ENCODE measurements at places on chromosomes 6 and 20.

GRCh38 chr20:25324412-25324811 lies 66.2 kb downstream of the ABHD12 start:
- no peak for DNase-seq

DNA sequence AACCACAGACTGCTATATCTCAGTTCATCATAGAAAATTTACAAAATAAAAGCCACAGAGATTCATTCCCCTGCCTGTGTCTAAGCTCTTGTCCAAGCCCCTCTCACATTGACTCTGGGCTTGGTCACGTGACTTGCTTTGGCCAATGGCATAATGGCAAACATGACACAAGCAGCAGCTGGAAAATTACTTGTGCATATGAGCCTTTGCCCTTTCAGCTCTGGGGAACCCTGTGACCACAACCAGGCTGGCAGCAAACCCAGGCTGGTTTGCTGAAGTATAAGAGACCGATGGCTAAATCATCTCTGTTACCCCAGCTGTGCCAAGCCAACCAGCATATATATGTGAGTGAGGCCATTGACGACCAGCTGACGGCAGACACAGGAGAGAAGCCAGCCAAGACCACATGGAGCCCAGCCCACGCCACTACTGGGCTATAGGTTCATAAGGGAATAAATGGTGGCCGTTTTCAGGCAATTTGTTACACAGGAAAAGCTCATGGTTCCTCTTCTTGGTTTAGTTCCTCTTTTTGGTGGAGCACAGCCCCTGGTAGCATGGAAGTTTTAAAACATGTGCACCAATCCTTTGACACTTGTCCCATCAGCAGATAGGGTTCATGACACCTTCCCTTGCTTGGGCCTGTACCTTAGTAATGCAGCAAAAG lies 31.8 kb upstream of the RSPO4 start:
- no peak for DNase-seq

- no peak for DNase-seq
Measured at GRCh38 chr6:77450924-77451323, 12.4 kb downstream of the HTR1B start.

DNA sequence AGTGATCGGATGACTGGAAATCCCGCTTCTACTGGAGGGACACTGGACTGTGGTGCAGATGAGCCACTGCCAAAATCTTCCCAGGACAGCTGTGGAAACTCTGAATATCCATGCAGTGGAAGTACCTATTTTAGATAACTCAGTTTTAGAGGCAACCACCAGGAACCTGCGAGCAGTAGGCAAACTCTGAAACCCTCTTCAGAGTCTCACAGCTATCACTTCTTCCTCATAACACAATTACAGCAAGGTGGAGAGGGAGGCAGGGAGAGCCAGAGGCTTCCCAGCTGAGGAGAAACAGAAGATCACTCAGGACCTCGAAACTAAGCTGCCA lies 322.8 kb upstream of the NT5E start:
- DNase-seq, result no peak

GRCh38 chr6:37731888-37732287 lies 34.2 kb upstream of the MDGA1 start:
- no peak for DNase-seq

DNA sequence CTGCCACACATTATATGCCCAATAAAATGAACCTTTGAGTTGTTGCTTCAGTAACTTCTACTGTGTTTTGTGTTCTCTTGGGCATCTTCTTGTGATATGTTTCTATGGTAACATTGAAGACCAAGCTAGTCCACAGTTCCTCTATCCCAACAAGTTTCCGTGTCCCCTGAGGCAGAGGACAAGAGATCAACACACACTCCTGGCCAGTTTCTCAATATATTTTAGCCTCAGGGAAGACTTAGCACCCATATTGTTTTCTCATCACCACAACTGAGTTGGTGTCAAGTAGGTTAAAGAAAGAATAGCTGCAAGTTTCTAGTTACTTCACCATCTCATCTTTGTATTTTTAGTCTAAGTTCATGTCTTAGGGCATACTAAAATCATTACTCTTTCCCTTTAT lies 277.5 kb downstream of the UST start:
- DNase-seq, result no peak

DNA sequence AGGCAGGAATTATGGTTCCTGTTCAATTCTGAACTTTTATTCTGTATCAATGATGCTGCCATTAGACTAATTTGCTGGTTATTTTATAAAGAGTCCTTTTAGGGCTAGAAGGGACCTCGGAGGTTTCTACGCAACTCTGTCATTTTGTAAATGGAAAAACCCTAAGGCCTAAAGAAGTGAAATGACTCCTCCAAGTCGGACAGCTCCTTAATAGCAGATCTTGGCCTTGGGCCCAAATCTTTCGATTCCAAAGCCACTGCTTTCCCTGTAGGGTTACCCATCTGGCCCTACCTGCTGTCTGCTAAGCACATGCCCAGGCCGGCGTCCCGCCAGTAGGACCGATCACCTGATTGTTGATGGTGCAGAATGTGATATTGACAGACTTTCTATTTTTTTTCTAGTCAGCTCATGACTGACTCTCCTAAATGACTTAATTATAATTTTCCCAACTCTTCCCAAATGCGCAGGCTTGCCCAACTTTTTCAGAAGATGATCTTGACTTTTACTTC lies 40.2 kb downstream of the PLEKHG1 start:
- DNase-seq, result no peak

DNA sequence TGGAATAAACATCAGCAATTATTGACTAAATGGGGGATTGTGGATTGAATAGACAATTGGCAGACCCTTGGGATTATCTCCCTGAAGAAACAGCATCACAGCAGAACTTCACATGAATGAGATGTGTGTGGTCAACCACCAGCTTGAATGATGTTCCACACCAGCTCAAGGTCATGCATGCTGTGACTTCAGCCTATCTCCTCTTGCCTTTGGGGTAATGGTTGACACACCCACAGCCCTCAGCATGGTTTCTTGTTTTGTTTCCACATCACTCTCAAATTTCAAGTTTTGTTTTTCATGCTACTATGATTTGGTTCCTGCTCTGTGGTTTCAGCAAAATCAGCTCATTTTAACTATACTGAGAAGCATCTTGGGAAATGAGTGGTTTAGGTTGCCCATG lies 94.3 kb downstream of the PAK5 start:
- DNase-seq, result no peak

DNA sequence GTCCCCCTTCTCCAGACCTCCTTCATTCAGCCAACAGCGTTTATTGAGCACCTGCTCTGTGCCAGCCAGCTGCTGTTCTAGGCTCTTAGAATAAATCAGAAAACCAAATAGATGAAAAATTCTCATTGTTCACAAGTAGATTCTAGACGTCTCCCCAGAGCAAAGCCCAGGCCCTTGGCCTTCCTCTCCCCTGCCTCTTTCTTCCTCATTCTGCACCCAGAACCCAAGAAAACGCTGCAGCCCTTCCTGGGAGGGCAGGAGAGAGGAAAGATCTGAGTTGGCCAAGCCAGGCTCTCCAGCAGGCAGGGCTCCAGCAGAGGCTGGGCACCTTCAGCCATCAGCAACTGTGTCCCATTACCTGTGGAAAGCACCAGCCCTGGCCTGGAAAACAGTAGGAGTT lies 12.0 kb upstream of the BPI start:
- DNase-seq, result no peak

GRCh38 chr20:24892931-24893330 lies 56.1 kb upstream of the CST7 start:
- DNase-seq, result no peak

GRCh38 chr6:41028561-41029412 lies 10.2 kb downstream of the UNC5CL start:
- DNase-seq, result no peak

- DNase-seq, result no peak
Measured at GRCh38 chr6:139521338-139521737, 146.9 kb upstream of the CITED2 start.

GRCh38 chr6:38876475-38876874 lies 161.4 kb downstream of the DNAH8 start:
- DNase-seq, result no peak

DNA sequence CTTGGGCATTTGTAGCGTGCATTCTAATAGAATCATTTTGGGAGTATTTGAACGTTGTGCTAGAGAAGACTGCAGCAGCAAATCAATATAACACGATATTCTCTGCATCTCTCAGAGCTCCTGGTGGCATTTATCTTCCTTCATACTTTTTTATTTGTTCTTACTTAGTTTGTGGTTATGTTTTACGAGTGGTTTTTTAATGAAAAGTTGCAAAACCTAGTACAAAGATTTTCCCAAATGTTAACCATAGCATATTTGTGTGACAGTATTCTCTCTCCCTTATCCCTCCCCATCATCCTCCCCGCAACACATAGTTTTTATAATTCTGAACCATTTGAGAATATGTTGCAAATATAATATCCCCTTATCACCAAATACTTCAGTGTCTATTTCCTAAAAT lies 50.4 kb downstream of the JARID2 start:
- no peak for DNase-seq

DNA sequence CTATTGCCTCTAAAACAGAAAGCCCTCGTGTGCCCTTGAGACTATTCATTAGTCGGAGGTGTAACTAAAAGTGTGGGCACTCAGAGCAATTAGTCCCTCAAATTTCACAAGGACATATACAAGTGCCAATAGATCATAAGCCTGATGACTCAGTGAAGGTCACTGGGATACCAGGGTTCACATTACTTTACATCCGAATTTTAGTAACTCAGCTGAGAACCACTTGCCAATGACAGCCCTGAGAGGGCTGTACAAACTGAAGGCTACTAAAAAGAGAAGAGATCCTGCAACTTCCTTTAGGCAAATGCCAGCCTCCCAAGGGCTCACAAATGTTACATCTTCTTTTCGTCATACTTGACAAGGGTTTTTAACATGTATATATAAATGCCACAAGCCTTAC lies 369.6 kb downstream of the TENT5A start:
- DNase-seq, result no peak

DNA sequence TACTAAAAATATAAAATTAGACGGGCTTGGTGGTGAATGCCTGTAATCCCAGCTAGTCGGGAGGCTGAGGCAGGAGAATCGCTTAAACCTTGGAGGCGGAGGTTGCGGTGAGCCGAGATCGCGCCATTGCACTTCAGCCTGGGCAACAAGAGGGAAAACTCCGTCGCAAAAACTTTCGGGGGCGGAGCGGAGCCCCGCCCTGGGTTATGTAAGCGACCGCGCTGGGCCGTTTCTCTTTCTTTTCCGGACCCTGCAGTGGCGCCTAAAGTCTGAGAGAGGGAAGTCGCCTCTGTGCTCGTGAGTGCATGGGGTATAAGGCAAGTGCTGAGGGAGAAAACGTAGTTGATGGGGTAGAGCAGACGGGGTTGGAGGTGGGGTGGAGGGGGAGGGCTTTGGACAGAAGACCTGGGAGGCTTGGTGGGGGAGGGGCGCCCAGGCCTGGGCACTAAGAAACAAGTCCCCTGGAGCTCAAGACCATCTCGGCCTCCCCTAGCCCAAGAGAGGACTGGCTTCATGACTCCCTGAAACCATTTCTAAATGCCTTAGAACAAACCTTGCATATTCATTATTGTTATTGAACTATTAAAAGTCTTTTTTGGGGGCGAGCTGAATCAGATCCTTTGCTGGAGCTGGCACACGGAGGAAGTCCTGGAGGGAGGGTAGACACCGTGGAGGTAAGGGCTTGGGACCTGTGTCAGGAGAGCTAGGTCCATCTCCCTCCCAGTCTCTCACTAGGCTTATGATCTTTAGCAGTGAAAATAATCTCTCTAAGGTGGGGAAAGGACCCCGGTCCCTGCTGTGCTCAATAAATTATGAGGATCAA lies 2.7 kb upstream of the MICA start:
- peak; percentile 23 for DNase-seq

GRCh38 chr6:40668203-40668602 lies 81.0 kb upstream of the LRFN2 start:
- no peak for DNase-seq

- no peak for DNase-seq
Measured at GRCh38 chr6:90460051-90460450, 126.8 kb downstream of the MAP3K7 start.

DNA sequence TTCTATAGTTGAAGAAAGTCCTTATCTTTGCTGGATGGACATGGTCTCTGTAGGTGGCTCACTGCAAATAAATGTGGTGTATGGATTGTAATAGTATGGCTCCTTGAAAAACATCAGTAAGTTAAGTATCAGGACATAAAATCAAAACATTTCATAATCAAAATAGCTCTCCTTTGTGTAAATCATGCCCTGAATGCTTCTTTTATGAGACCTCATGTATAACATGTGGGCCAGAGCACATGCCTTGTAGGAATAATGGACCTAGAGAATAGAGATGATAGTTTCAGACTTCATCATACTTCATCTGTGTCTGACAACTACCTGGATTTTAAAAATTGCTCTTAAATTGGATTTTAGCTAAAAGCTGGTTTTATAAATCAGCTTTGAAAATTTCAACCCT lies 159.9 kb downstream of the ASCC3 start:
- DNase-seq, result no peak
